ENCODE measurements at places on chromosomes 3 and 15.

GRCh38 chr3:126571078-126571477 is 12.3 kb upstream of the C3orf22 start:
- no peak for DNase-seq

DNA sequence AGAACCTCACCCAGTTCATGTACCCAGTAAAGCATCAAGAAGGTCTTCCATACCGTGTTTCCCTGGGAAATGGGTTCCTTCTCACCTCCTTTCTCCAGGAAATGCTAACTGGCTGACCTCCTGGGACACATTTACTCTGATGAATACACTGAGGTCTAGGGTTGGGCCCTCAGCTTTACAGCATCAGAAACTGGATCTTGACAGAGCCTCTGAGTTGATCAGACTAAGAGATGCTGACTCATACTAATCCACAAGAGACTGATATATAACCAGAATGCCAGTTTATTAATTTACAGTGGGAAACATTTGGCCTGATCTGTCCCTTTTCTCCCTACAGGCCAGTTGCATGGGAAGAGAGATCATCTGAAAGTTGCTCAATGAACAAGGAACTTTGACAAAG is 55.8 kb downstream of the GTF2E1 start:
- no peak for DNase-seq

GRCh38 chr3:22798461-22798860 is 404.7 kb upstream of the UBE2E2 start:
- DNase-seq = no peak

DNA sequence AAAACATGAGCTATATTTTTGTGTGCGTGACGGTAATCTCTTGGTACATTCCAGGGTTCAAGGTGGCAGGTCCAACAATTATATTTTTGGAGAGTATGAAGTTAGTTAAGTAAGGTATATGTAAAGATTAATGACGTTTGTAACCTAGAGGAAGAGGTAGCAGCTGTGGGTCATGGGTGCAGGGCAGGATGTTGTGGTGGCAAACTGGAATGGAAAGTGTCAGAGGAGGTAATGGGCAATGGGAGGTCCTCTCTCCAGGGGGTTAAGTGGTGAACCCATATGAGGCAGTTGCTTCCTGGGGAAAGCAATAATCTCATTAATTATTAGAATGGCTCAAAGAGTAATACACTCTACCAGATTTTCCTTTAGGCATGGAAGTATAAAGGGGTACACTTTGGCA is 1.0 kb upstream of the CD200R1L start:
- DNase-seq = no peak

DNA sequence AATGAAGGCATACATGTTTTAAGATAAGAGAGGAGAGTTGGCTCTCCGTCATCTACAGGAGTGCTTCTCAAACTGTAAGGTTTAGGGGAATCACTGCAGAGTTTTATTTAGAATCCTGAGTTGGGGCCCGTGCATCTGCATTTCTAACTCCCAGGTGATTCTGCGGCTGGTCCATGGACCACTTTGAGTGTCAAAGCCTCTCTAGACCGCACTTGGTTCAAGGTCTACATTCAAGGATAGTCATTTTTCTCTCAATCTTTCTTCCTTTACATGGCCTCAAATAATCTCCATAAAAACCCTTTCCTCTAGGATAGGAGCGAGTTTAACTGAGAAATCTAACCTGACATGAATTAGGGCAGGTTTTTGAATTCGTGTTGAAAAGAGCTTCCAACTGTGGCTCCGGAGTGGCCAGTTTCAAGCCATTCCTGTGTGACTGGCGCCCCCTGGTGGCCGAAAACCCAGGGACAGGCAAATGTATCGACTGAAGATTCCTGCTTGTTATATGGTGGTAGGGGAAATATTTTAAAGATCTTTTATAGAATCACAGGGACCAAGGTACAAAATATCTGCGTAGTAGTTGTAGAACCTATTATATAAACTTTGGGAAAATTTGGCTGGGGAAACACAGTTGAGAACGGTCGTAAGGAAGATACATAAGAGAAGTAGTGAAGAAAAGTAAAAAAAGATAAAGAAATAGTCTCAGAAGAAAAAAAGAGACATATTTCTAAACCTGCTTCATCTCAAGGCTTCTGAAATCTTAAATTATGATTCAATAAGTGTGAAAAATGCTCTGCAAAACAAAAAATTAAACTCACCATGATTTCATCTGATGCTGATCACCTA is 11.9 kb downstream of the GABRR3 start:
- DNase-seq = peak; percentile 73

- DNase-seq = no peak
Measured at GRCh38 chr3:148464246-148464645, 233.5 kb upstream of the AGTR1 start.

- no peak for DNase-seq
Measured at GRCh38 chr15:47388299-47388698, 329.0 kb upstream of the SEMA6D start.

GRCh38 chr3:139189943-139190342 is 145.3 kb upstream of the PRR23C start:
- no peak for DNase-seq

- no peak for DNase-seq
Measured at GRCh38 chr3:153972862-153973261, 148.3 kb upstream of the ARHGEF26 start.

GRCh38 chr3:188350961-188351360 is 197.0 kb downstream of the LPP start:
- DNase-seq = no peak

GRCh38 chr3:64268926-64269325 is 43.7 kb upstream of the PRICKLE2 start:
- no peak for DNase-seq

GRCh38 chr15:70172566-70173225 is 75.0 kb upstream of the TLE3 start:
- DNase-seq = no peak

DNA sequence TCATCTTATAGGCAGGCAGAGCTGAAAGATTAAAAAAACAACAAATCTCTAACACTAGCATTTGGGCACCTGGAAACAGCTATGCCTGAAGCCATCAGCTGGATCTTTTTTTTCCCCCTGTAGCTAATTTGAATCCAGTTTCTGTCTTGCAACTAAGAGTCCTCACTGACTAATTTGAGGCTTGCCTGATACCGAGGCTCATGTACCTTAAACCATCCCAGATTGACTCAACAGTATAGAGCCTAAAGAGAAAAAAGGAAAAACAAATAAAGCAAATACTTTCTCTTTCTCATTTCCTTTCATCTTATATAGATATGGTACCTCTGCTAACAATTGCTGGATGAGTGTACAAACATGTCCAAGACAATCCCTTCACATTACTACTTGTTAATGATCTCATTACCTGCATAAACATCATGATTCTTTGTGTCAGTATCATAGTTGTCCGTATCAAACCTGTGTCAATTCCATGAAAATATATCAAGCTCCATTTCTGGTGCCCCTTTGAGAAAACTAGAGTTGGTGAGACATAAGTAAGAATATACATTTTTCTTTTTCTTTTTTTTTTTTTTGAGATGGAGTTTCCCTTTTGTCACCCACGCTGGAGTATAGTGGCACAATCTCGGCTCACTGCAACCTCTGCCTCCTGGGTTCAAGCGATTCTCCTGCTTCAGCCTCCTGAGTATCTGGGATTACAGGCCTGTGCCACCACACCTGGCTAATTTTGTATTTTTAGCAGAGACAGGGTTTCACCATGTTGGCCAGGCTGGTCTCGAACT is 43.1 kb downstream of the BHLHE40 start:
- no peak for DNase-seq

GRCh38 chr15:64274341-64274950 is 81.5 kb downstream of the CSNK1G1 start:
- no peak for DNase-seq

Measured in NCI-H1930 (cell line).